ENCODE measurements at places on chromosomes 2 and 18. TPM values are rescaled to one million over a fixed set of nuclear protein-coding genes. Genes with fewer than 3 reads are reported as not detected.

The SPRED2 gene
- 2.5 TPM for total RNA-seq

The KCNS3 gene
- not detected for total RNA-seq

DNA sequence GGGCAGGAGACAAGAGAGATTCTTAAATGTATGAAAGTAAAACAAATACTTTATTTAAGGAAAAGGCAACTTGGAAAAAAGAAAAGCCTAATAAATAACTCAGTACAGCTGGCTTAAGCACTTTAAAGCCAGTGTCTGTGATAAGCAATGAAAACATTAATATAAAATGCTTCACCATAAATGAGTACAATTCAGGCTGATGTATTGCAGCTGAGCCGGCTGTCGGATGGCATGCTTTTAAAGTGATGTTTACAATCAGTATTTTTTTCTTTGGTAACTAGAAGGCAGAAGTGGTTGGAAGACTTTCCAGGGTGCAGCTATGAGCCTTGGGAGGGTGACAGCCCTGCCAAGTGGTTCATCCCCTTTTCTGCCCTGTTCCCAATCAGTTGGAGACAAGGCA lies 58.7 kb upstream of the CELF4 start:
- DNase-seq = no peak

DNA sequence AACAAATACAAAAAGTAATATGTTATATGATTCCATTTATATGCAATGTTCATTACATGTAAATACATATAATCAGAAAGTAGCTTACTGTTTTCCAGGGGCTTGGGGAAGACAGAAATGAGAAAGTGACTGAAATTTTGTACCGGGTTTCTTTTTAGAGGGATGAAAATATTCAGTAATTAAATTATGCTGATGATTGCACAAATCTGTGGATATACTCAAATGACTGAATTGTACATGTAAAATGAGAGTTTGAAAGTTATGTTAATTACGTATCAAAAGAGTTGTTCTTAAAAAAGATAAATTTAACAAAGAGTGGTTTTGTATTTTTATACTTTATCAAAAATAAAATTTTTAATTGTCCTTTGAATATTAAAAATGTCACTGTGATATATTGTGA lies 856.3 kb downstream of the DSC3 start:
- no peak for DNase-seq

GRCh38 chr2:3759331-3759730 lies 56.0 kb downstream of the DCDC2C start:
- DNase-seq = no peak

GRCh38 chr2:86498468-86499260 lies 57.5 kb downstream of the KDM3A start:
- no peak for DNase-seq

GRCh38 chr2:85613717-85614515 lies 2.0 kb upstream of the C2orf68 start:
- DNase-seq = no peak

DNA sequence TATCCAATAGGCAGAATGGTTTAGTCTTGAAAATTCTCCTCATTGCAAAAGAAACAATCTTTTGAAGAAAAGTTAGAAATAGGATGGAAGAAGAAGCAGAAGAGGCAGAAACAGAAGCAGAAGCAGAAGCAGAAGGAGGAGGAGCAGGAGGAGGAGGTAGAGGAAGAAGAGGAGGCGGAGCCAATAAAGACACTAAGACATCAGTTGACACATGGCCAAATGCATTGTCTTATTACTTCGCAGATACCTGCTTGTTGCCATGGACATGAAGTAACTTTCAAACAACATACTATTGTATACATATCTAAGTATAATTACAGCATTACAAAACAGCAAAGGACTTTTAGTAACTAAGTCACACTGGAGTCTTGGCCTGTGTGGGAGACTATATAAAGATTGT lies 606.3 kb downstream of the METTL4 start:
- no peak for DNase-seq

- DNase-seq = no peak
Measured at GRCh38 chr2:120307482-120307881, 38.5 kb upstream of the INHBB start.

- no peak for DNase-seq
Measured at GRCh38 chr2:184780384-184780783, 182.1 kb downstream of the ZNF804A start.

DNA sequence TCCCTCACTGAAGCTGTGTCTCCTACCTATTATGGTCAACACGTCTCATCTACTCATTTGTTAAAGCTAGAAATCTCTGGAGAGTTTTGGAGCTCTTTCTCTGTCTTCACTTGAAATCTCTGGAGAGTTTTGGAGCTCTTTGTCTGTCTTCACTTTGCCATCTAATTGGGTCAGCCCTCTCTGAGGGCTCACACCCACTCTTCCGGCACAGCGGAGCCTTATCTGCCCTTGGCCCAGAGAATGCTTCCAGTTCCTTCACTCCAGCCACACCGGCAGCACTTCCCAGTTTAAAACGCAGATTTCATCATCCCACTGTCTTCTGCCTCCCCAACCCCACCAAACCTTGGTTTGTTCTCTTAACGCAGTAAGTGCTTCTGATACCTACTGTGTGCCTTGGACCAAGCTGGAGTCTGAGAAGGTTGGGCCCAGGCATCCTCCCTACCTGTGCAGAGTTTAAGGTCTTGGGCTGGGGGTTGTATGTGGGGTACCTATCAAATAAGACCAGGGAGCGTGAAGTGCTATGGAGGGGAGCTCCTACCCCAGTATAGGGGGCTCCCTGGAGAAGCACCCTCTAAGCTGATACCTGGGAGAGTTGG lies 5.0 kb downstream of the HPCAL1 start:
- no peak for DNase-seq

Data from CD4-positive, alpha-beta T cell (primary cell).